ENCODE measurements at places on chromosomes 6 and 20.

- DNase-seq: no peak
Observed at GRCh38 chr20:44856856-44857448, 28.6 kb upstream of the YWHAB start.

DNA sequence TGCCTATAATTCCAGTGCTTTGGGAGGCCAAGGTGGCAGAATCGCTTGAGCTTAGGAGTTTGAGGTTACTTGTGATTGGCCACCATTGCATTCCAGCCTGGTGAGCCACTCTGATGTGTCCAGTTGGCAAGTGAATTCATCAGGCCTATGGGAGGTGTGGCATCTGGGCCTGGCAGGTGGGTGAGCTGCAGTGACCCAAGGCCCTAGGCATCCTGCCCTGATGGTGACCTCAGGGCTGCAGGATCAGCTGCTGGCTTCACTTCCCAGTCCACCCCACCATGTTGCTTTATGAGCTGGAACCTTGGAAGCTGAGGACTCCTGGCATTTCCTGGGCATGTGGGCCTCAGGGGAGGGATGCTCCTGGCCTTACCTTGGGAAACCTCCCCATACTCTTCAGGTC is 20.5 kb downstream of the RSPH9 start:
- no peak for DNase-seq

DNA sequence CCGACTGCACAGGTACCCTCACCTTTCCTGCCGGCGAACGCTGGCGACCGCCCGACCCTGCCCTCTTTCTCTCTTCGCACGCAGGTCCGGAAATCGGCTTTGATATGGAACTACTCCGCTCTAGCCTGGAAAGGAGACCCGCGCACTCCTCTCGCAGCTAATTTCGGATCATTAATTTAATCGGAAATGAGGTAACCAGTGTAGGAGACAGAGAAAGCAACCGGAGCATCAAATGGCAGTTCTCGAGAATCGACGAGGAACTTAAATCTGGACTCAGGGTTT is 949 bp upstream of the ATXN1 start:
- DNase-seq: no peak

GRCh38 chr20:39876976-39877635 is 811.9 kb downstream of the MAFB start:
- DNase-seq: no peak

DNA sequence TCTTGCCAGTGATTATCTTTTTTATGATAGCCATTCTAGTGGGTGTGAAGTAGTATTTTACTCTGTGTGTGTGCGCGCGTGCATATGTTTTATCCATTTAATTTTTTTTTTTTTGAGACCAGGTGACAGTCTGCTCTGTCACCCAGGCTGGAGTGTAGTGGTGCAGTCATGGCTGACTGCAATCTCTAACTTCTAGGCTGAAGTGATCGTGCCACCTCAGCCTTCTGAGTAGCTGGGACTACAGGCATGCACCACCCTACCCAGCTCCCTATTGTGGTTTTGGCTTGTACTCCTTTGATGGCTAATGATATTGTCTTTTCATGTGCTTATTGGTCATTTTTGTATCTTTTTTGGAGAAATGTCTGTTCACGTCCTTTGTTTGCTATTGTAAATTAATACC is 33.3 kb downstream of the ITCH start:
- no peak for DNase-seq

- DNase-seq: no peak
Observed at GRCh38 chr20:8218861-8219260, 86.8 kb downstream of the PLCB1 start.

- no peak for DNase-seq
Observed at GRCh38 chr20:36541768-36542488, 609 bp downstream of the MYL9 start.

- DNase-seq: no peak
Observed at GRCh38 chr20:63955281-63955826, 862 bp downstream of the UCKL1 start.

DNA sequence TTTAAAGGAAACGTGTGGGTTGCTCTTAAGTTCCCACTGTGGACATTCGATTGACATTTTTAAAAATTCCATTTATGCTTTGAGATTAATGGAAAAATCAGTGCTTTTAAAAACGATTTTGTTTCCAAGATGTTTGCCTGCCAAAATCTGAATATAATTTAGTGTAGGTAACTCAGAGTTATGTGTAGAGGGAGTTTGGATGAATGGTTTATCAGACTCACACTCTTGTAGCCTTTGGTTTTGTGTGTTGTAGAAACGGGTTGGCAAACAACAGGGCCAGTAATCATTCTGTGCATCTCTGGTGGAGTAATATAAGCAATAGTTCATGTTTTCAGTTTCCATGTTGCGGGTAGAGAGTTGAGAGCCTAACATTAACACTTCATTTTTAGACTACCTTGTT is 140.6 kb downstream of the RPS12 start:
- no peak for DNase-seq

DNA sequence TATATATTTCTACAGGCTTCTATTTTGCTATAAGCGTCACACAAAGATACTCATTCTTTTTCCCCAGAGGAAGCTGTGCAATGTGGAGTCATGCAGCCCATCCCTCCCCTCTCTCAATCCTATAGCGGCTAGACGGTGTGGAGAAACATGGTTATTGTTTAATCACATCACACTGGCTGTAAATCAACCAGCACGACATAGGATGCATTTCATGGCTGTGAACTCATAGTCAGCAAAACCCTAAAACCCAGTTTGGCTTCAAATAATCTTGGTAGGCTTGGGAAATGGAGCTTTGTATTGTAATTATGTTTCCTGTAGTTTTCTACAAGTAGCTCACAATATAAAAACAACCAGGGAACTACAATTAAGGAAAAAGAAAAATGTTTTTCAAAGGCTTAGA is 16.8 kb downstream of the FOXC1 start:
- DNase-seq: no peak

DNA sequence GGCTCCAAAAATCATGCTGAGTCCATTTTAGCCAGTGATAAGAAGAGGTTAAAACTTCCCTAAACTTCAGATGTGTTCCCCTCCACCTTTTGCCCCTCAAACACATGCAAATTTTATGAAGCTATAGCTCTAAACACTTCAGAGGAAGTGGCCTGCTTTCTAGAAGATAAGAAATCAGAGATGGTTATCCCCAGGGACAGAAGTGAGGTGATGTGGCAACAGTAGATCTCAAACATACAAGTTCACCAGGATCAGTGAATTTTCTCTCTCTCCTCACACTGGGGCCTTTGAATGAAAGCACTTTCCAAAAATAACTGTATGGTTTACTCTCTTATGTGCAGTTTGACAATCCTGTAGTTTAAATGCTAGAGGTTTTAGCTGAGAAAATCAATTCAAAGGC is 332.0 kb downstream of the BTBD9 start:
- no peak for DNase-seq

DNA sequence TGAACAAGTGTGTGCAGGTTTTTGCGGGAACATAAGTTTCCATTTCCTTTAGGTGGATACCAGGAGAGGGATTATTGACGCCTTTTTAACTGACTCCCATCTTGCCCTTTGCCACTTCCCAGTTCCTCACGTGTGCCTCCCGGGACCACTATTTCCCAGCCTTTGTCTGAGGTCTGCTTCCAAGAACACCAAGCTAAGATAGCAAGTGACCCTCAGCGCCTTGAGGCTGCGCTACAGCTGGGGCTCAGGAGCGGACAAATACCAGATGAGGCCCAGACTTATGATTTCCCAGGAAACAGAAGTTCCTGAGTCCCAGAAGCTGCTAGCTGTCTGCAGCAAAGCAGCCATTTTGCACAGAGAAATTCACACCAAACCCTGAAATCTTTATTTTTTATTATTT is 216.7 kb downstream of the SYNDIG1 start:
- DNase-seq: no peak

DNA sequence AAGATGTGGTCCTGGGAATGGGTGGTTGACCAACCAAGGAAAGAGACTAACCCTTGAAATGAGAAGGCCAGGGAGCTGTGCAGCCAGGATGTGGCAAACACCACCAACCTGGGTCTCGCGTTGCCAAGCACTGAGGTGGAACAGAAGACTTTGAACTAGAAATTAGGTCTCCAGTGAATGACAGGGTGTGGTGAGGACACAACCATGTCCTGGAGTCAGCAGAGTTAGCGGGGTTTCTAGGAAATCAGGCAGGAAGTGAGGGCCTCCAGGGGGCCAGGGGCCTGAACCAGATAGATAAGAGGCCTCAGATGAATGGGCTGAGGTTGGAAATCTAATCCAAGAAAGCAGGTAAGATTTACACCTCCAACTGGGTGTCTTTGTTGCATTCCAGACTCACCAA is 353.3 kb upstream of the ARID1B start:
- no peak for DNase-seq

- DNase-seq: no peak
Observed at GRCh38 chr6:73800997-73801396, 105.0 kb downstream of the CD109 start.

DNA sequence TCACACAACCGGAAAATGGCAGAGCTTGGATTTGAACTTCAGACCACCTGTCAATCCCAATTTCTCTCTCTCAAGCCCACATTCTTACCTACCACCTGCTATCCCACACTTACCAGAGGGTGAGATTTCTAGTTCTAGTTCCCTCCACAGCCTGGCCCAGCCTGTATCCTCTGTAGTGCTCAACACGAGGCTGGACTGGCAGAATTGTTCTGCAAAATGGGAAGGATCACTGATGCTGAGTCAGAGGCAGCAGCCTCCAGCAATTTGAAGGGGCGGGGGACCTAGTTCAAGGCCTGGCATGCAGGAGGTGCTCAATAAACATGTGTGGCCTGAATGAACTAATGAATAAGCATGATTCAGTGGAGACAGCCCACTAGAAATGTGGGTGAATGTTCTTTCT is 53.6 kb upstream of the TTPAL start:
- no peak for DNase-seq

- DNase-seq: no peak
Observed at GRCh38 chr20:32244150-32244823, 33.2 kb upstream of the KIF3B start.

DNA sequence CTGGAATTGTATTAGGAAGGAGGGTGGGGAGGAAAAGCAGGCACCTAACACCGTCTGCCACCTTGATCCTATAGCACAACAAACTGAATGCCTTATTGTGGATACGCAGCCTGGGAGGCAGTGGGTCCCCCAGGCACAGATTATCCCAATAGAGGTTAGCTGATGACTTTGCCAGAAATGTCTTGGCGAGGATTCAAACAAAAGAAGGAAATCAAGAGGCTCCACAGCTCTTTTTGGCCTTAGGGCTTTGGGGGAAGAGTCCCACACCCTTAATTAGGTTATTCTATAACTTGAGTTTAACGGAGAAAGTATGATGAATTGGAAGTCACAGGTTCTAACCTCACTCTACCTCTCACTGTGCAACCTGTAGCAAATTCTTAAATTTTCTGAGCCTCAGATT is 102.0 kb downstream of the MRPL14 start:
- no peak for DNase-seq
